ENCODE measurements at places on chromosomes 2 and 18. TPM values are rescaled to one million over a fixed set of nuclear protein-coding genes. Genes with fewer than 3 reads are reported as not detected.

DNA sequence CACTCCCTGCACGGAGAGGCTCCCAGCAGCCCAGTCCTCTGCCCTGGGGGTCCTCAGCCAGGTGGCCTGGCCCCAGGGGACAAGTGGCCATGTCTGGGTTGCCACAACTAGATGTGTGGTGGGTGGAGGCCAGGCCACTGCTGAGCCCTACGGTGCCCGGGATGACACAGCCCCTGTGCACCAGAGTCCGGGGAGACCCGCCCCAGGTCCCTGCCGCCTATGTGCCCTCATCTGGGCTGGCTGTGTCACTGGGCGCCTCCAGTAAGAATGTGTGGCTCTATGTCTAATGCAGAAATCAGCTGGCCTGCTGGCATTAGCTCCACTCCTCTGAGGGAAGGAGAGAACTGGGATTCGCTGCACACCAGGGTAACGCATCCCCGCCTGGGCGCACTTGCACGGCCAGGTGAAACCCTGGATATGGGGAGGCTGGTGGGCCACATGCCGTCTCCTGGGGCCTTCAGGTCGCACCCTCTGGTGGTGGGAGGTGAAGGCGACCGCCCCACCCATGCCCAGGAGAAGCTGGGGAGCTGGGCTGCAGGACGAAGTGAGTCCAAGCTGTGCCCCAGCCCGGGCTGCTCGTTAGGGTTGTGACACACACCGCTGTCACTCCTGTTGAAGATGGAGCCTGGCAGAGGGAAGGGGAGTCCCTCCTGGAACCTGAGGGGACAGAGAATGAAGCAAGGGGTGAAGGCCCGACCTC is 136.1 kb downstream of the PTGR3 start:
- no peak for DNase-seq

GRCh38 chr2:20595439-20596192 is 55.3 kb downstream of the HS1BP3 start:
- DNase-seq = peak; percentile 50

DNA sequence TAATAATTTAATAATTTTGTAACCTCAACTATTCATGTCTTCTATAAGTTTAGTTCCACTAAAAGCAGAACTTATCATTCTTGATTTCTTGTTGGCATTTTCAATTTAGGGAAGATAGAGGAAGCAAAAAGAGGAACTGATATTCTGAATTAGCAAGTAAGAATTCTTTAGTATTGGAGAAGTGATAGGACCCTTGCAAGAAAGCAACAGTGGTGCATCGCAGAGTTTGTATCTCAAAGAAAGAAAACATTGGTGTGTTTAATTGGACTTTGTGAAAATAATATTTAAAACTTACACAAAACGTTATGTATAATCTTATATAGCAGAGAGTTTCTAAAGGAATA is 36.5 kb upstream of the TNFRSF11A start:
- no peak for DNase-seq

DNA sequence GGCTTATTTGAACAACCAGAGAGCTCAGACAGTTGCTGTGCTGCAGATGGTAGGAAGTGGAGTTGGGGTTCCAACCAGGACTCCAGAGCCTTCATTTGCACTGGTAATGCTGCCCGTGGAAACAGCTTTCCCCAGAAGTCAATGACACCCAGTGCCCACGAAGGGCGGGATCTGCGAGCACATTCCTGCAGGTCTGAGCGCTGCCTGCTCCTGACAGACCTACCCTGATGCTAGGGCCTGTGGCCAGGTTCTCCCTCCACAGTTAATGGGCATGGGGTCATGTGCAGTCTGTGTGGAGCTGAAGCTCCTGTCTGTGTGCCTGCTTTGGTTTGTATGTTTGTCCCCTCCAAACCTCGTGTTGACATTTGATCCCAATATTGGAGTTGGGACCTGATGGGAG is 299.0 kb upstream of the HS6ST1 start:
- DNase-seq = no peak

- DNase-seq = no peak
Observed at GRCh38 chr2:41194230-41194629, 742.3 kb upstream of the SLC8A1 start.

- DNase-seq = no peak
Observed at GRCh38 chr2:76763276-76763675, 758.9 kb downstream of the LRRTM4 start.

DNA sequence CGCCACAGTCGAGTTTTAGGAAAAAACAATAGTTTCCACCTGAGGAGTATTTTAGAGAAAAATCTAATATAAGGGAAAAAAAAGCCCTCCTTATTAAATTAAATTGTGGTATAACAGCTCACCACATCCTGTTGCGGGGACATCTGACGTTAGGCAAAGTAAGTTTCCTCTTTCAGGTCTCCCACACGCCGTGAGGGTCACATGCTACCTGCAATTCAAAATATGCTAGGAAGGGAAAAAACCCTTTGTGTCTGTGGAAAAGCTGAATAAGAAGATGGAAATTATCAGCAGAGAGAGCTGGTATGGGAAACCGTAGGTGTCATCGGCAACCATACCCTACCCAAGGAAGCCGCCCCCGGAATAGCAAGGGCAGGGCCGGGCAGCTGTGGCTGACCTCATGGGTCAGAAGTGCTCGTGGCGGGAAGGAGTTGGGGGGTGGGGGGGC is 128.0 kb downstream of the NFATC1 start:
- DNase-seq = peak; percentile 80

DNA sequence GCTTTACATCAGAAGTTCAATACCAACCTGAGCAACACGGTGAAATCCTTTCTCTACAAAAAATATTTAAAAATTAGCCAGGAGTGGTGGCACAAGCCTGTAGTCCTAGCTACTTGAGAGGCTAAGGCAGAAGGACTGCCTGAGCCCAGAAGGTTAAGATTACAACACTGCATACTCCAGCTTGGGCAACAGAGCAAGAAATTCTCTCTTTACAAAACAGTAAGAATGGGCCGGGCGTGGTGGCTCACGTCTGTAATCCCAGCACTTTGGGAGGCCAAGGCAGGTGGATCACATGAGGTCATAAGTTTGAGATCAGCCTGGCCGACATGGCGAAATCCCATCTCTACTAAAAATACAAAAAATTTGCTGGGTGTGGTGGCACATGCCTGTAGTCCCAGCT is 113.2 kb downstream of the USP34 start:
- no peak for DNase-seq

DNA sequence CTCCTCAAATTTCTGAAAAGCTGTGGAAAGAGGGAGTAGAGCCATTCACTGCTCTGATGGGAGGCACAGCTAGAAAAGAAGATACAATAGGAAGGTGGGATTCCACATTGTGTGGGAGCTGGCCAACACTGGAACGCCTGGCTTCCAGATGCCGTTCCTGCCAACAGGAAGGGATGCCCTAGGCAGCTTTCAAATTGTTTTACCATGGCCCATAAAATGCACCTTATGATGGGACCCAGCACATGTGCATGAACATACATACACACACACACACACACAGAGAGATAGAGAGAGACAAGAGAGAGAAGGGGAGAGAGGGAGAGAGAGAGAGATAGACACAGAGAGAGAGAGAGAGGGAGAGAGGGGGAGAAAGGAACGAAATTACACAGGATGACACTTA is 86.1 kb upstream of the BZW1 start:
- no peak for DNase-seq

DNA sequence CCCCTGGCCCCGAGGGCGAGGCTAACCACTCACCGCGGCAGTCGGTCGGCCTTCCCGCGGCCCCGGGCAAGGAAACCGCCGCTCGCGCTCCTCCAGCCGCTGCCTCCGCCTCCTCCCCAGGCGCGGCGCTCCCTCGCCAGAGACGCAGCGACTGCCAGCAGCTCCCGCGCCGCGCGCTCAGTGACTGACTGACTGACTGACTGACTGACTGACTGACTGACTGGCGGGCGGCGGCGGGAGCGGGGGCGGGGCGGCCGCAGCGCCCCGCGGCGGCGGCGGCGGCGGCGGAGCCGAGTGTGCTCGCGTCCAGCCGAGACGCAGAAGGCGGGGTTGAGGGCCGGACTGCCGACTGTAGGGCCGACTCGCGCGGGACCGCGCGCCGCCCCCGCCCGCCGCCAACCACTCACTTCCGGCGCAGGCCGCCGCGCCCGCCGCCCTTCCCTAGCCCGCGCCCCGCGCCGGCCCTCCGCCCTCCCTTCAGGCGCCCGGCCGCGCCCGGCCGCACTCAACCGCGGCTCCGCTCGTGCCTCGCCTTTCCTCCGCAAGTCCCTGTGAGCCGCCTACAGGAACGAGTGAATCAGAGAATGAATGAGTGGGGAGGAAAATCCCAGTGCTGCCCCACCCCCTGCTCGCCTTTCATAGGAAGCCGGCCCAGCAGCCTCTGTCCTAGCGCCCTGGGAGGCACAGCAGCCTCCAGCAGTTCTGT is at the start of gene RAPH1:
Gene RAPH1, minus strand, starts transcription at position 224 of the 706 bp plus-strand sequence. CDS start 39,948 bp downstream, outside the sequence.
- peak; percentile 62 for DNase-seq

DNA sequence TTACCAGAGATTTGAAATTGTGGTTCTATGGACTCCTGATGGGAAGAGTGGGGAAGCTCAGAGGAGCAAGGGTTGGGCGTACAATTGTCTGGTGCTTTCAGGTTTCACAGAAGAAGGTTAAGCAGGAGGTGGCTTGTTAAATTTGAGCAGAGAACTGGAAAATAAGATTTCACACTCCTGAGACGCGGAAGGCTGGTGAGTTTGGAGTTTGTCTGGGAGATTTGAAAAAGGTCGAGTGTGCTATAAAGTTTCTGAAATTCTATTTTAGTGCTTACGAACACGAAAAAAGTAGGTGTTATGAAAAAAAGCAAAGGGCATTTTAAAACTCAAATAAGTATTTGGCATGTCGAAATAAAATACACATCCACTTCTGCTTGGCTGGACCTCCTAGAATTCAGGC is 170.1 kb downstream of the MEIS1 start:
- no peak for DNase-seq

DNA sequence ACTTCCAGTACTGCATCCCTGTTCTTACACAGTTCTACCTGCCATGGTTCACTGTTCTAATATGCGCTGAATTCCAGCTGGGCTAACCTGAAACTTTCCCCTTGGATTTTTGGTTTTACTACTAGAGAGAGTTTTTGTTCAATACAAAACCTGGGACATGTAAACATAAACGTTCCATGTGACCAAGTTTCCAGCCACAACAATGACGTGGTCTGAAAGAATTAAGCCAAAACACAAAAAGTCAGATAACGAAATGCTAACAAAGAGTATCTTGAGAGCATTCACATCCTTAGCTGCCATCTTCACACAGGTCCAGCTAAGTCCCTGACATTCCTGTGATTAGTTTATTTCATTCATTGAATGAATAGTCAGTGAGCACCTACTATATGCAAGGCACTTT is 467.0 kb upstream of the PKDCC start:
- no peak for DNase-seq

GRCh38 chr2:151518802-151519201 is 109.1 kb downstream of the RIF1 start:
- DNase-seq = no peak

GRCh38 chr2:188199716-188200128 is 92.0 kb upstream of the GULP1 start:
- no peak for DNase-seq

GRCh38 chr18:23229472-23229871 is 94.2 kb downstream of the CABLES1 start:
- DNase-seq = no peak

DNA sequence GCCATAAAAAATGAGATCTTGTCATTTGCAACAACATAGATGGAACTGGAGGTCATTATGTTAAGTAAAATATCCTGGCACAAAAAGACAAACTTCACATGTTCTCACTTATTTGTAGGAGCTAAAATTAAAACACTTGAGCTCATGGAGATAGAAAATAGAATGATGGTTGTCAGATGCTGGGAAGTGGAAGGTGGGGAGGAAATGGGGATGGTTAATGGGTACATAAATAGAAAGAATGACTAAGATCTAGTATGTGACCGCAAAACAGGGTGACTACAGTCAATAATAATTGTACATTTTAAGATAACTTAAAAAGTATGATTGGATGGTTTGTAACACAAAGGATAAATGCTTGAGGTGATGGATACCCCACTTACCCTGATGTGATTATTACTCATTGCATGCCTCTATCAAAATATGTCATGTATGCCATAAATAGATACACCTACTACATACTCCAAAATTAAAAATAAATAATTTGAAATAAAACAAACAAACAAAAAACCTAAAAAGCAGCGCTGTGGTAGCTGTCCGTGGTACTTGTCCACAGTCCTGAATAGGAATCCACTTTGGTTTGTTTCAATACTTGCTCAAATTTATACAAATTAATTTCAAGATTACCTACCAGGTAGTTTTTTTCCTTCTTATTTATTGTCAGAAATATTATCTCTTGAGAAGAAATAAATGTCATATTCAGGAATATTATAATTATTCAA is 224.5 kb downstream of the DLGAP1 start:
- DNase-seq = no peak

- DNase-seq = no peak
Observed at GRCh38 chr2:111620281-111620680, 263.7 kb downstream of the ANAPC1 start.

GRCh38 chr18:73827801-73828200 is 319.8 kb downstream of the FBXO15 start:
- DNase-seq = no peak

GRCh38 chr2:44441200-44441599 is 79.5 kb downstream of the CAMKMT start:
- no peak for DNase-seq

TUBA4B gene
- not detected for total RNA-seq

IHH gene
- not detected for total RNA-seq

TUBA4A gene
- 313 TPM for total RNA-seq

SH2D6 gene
- 1.5 TPM for total RNA-seq

SKOR2 gene
- total RNA-seq = not detected

STPG4 gene
- total RNA-seq = not detected

SNTG2 gene
- 0.13 TPM for total RNA-seq

CCBE1 gene
- not detected for total RNA-seq
